ENCODE measurements at places on chromosomes 2 and 18. TPM values are rescaled to one million over a fixed set of nuclear protein-coding genes. Genes with fewer than 3 reads are reported as not detected.

The FTCDNL1 gene
- 1.4 TPM for total RNA-seq

The TGFA gene
- total RNA-seq: 5.1 TPM

The AFG3L2 gene
- total RNA-seq: 22.0 TPM

The OLA1 gene
- total RNA-seq: 49.8 TPM

DNA sequence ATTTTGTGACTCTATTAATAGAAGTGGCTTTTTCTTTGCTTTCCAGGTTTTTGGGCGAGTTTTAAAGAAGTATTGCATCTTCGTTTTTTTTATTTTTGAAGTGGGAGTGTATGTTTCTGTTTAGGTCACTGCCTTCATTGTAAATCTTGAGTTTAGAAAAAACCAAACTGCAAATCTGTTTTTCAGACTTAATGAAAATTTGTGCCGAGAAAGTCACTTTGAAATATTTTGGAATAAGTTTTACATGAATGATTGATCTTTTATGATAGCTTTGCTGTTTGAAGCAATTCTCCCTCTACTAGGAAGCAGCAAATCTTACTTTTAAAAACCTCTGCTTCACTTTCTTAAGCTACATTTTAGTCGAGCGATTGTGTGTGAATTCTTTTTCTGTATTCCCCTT, 2.2 kb downstream of the SMAD4 start:
- no peak for DNase-seq

DNA sequence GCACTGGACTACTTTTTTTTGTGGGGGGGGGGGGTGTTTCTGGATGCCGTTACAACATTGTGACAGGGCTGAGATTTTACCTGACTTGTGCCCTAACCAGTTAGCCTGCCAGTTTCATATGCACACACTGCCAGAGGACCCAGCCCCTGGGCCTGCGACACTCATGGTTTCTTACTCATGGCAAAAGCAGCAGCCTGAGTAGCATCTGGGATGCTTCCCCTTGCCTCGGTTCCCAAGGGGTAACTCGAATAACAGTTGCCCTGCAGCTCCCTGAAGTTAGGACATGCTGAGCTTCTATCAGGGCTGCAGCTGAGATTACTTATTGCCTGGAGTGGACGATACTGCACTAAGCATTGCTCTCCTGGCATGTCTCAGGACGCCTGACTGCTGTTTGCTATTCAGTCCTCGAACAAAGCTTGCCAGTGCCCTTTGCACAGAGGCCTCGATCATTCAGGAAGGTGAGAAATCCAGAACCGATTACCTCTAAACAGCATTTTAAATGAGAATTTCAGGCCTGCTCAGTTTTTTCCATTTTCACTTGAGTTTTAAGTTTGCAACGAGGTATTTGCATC, 47.9 kb downstream of the TRPM8 start:
- no peak for DNase-seq

- DNase-seq: no peak
Observed at GRCh38 chr2:205767617-205768016, 85.3 kb downstream of the NRP2 start.

GRCh38 chr2:9434489-9434888, 11.0 kb downstream of the CPSF3 start:
- no peak for DNase-seq

DNA sequence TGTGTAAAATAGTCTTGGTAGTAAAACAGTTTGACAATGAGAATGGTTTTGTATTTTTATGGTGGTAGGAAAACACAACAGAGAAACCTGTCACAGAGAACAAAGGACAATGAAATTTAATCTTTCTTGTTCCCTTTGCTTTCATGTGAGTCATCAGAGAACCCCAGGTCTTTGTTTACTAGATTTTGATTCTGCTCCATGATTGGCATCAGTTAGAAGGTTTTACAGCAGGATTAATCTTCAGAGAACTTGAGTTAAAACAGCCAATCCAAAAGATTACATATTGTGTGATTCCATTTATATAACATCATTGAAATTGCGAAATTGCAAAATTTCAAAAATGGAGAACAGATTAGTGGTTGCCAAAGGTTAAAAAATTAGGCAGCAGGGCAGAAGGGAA, 2.5 kb downstream of the APLF start:
- DNase-seq: no peak

- DNase-seq: no peak
Observed at GRCh38 chr18:28404694-28405093, 227.8 kb upstream of the CDH2 start.

DNA sequence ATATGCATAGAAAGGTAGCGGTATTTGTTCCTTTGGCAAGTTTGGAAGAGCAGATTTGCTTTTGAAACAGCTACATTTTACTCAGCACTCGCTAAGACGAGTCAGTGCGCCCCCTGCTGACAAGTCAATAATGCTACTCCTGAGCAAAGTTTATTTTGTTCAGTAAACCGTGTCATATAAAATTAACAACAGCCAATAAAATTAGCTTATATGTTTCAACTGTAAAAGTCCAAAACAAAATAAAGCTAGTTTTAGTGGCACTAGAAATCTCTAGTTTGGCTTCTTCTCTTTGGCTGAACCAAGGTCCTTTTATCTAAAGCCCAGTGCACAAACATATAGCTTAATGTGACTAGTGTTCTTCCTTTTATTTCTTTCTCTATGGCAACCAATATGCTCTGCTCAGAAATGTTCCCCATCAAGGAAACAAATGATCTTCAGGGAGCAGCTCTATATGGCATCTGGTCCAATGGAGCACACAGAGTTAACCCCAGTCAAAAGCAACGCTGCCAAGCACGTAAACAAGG, 4.2 kb upstream of the POU3F3 start:
- DNase-seq: peak; percentile 82

GRCh38 chr2:9168821-9169221, 37.8 kb upstream of the ASAP2 start:
- DNase-seq: no peak

GRCh38 chr2:216519154-216519762, 20.6 kb downstream of the RPL37A start:
- DNase-seq: peak; percentile 75

GRCh38 chr2:131044075-131044756, 49.0 kb downstream of the FAM168B start:
- no peak for DNase-seq

GRCh38 chr2:20016346-20016745, 3.9 kb upstream of the MATN3 start:
- DNase-seq: no peak

- DNase-seq: peak; percentile 33
Observed at GRCh38 chr2:120381192-120381591, 35.3 kb downstream of the INHBB start.

- DNase-seq: no peak
Observed at GRCh38 chr2:84986018-84986417, 15.1 kb downstream of the KCMF1 start.

GRCh38 chr2:147715807-147716206, 129.0 kb upstream of the ACVR2A start:
- no peak for DNase-seq

GRCh38 chr2:112032224-112032586, 22.9 kb upstream of the TMEM87B start:
- DNase-seq: no peak

All from pancreas (tissue), 10 donors.